Fibroblast of mammary gland (primary cell): ENCODE measurements at places on chromosomes 7 and 10.

DNA sequence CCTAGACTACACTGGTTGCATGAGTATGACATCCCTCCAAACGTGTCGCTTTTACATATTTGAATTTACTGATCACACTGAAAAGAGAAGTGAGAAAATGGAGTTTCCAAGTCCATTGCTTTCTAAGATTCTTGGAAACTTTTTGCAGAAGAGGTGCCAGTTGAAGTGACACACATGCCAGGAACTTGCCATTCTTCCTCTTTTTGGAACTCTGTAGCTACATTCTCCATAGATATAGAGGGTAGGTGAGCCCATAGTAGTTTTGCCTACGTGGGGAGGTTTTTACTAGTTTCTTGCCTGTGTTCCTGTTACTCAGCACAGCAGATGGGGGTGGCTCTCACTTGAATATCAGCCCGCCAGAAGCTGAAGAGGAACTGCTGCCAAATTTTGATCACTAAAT, 286.6 kb upstream of the NRP1 start:
- no peak for DNase-seq

GRCh38 chr7:91140982-91141381, 123.3 kb upstream of the FZD1 start:
- no peak for DNase-seq

GRCh38 chr10:125607689-125608290, 75.2 kb downstream of the TEX36 start:
- DNase-seq, result no peak

GRCh38 chr10:70283445-70284399, at the start of gene NPFFR1:
Gene NPFFR1 (minus strand): TSS chr10:70284004. CDS start chr10:70283676, 328 bp downstream.
- no peak for DNase-seq

DNA sequence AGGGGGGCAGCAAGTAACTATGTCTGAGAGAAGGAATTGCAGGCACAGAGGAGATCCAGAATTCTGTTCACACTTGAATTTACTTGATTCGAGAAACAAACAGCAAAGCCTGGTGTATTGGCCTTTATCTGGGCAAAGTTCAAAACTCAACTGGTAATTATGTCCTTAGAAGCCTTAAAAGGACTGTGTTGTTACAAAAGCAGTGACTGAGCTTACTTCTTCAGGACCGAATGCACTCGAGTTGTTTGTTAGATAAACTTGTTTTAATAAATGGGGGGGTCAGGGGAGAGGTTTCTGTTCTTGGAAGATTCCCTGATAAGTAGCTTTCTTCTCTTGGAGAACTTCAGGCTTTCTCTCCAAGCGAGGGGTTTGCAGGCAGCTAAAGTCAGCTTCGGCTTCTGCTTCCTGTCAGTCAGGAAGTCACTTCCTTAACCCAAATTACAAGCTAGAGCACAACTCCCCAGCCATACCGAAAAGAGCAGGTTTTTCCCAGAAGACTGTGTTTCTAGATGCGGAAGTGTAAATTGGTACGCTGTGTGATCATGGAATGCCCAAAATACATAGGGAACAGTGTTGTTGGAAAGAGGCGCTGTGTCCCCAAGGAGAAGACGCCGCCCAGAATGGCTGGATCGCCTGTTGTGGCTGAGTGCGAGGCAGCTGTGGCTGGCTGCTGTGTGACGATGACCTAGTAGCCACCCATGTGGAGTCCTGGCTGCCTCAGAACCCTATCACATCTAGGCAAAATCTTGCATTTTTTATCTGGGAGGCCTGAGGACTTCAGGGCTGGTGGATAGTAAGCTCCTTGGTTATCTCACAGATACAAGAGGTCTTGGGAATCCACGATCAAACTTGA, 110.4 kb downstream of the TCF7L2 start:
- no peak for DNase-seq

DNA sequence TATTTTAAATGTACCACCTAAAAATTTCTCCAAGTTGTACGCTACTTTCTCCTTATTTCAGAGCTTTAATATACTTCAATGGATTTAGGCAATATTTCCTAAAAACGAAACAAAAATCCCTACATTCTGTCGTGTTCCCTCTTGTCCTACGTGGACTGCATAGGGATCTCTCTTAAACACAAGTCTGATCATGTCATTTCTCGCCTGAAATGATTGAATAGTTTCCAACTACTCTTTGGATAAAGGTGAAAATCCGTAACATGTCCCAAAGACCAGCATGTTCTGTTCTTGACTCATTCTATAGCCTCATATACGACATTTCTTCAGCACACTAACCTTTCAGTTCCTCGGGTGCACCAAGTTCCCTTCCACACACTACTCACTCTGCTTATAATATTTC, 17.7 kb upstream of the TPK1 start:
- DNase-seq, result no peak

DNA sequence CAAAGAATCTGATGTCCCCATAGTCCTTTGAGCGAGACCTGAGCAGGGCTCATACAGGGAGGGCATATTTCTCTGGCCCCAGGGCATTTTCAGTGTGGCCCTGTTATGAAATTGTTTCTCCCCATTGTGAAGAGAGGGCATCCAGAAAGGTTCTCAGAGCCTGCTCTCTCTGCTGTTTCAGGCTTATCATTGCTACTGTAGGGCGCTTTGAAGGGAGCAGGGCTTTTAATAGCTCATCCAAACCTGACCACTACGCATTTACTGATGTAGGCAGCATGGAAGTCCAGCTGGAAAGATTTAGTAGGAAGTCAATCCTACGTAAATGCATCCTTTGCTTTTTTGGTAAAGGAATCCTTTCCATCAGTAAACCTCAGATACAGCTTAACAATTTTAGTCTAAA, 68.1 kb downstream of the PRPF18 start:
- DNase-seq, result no peak

DNA sequence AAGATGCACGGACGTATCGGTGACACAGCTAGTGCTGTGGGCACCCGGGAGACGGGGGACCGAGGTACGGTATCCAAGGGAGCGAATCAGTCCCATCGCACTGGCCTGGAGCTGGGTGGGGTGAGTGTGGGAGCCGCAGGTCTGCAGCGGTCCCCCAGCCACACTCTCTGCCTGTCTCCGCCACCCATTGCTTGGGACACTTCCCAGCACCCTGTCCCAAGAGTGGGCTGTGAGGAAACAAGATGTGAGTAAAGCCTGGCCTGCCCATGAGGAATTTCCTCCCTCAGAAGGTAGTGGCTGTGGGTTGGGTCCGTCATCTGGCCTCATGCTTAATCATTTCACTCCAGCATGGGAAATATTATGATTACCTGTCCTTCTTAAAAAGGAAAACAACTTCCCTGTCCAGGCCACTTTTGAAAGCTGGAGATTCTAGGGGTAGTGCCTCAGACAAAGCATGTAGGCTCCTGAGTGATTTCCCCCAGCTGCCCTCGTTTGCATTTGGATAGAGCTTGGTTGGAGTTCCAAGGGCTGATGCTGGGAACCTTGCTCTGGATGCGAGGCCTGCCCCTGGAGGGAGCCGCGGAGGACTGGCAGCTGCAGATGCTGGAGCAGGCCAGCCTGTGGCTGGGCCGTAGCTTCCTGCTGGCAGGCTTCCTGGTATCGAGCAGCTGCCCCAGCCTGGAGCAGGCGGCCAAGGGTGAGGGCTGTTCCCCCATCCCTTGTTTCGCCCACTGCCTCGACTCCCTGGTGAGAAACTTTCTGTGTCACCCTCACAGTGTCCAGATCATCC, 6.2 kb upstream of the ACTR3C start:
- no peak for DNase-seq

- no peak for DNase-seq
Observed at GRCh38 chr10:32927750-32928149, 30.3 kb downstream of the ITGB1 start.

- DNase-seq, result peak; percentile 47
Observed at GRCh38 chr7:139618482-139619366, 95.2 kb downstream of the CLEC2L start.

- peak; percentile 94 for DNase-seq
Observed at GRCh38 chr10:77965294-77965693, 38.7 kb upstream of the DLG5 start.

DNA sequence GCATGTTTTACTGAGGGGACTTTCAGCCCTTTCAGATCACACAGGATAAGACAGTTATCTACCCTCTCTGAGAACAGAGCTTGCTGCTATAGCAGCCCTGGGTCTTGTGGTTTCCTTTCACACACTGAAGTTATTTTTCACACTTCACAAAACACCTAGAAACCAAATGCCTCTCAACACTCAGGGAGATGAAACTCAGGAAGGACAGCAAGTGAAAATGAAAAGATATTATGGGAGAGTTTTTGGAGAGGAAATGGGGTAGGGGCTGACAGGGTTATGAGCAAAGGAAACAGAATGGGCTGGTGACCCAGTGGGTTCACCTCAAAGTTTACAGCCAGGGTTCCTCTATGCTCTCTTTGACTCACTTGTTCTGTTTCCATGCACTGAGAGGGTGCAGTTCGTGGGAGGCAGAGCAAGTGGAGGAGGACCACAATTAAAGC, 17.0 kb upstream of the GIMAP2 start:
- DNase-seq, result no peak

GRCh38 chr7:151993977-151994676, 31.3 kb upstream of the GALNT11 start:
- DNase-seq, result peak; percentile 14

GRCh38 chr10:117188371-117188770, 8.9 kb upstream of the KCNK18 start:
- DNase-seq, result peak; percentile 69

- peak; percentile 60 for DNase-seq
Observed at GRCh38 chr7:121369462-121369861, 26.6 kb downstream of the FAM3C start.

DNA sequence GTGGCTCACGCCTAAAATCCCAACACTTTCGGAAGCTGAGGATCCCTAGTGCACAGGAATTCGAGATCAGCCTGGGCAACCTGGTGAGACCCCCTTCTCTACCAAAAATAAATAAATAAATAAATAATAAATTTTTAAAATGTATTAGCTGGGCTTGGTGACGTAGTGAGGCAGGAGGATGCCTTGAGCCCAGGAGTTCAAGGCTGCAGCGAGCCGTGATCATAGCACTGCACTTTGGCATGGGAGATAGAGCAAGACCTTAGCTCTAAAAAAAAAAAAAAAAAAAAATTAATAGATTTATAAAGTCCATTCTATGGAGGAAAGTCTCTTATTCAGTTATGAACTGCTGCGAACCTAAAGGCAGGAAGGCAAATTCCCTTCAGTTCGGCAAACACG, 1.1 kb upstream of the PTPN12 start:
- DNase-seq, result no peak

DNA sequence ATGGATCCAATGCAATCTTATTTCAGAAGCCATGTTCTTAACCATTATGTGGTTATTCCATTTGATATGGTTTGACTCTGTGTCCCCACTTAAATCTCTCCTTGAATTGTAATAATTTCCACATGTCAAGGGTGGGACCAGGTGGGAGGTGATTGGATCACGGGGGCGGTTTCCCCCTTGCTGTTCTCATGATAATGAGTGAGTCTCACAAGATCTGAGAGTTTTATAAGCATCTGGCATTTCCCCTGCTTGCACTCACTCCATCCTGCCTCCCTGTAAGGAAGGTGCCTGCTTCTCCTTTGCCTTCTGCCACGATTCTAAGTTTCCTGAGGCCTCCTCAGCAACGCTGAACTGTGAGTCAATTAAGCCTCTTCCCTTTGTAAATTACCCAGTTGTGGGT, 32.0 kb upstream of the TSPAN13 start:
- DNase-seq, result no peak

GRCh38 chr7:24858108-24858977, 101.1 kb upstream of the GSDME start:
- no peak for DNase-seq

DNA sequence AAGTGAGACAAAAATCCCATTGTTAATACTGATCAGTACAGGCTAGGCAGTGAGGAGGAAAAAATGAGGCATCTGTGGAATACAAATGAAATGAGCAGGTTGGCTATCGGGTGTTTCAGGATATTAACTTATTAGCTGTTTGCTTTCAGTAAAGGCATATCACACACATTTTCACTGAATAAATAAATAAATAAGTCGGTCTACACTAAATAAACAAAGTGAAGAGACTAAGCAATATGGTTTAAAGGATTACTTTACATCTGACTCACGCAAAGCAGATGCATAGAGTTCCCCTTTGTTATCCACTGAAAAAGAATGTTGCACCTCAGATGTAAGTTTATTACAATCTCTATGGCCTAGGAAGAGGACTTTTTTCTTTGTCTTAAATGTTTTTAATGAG, 6.3 kb upstream of the SEMA3A start:
- DNase-seq, result peak; percentile 53
